ENCODE measurements at places on chromosomes 11 and 22.

DNA sequence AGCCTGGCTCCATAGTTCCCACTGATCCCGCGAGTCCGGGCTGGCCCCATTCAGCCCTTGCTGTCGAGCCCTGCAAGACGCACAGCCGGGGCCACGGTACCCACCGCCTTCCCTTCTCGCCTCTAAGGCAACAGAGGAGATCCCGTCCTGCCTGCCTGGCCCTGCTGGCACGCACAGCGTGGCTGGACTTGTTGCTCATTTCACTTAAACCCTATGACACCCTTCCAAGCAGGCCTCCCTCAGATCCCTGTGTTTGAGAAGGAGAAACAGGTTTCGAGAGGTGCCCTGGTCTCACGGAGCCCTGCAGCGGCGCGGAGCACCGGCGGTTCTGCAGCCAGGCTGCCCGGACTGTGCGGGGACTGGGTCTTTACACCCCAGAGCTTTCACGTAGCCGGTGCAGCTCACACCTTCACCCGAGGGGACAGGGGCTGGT lies 1048.4 kb downstream of the BRD1 start:
- no peak for DNase-seq

DNA sequence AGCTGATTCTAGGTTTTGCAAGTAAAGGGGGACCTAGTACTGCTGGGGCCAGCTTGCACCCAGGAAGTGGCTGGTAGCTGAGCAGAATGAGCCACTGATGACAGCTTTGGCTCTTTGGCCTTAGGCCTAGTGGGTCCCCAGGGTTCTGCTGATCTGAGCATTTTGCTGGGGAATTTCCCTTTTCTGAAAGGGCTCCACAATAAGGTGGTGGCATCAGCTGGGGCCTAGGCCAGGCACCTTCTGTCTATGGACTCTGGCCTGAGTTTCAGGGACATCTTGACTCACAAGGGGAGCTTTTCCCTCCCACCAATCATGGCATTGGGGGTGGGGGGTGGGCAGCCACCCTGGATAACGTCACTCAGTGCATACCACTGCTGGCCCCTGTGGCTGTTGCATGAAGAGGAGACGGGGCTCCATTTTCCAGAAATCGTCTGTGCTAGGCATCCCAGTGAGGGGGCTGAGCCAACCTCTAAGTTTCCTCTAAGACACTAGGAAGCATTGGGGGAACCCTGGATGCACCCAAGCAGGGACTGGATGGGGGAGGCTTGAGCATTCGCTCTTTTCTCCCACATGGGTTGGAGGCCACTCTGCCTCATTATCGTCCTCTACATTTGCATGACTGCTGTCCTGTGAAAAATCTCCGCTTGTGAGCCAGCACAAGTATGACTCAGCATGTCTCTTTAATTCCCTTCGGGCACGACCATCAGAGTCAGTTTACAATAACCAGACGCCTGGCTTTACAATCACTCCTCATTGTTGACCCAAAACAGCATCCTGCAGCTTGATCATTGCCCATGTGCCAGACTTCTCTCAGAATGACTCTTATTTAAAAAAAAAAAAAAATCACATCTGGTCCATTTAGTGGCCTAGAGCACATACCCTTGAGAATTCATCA lies 145.0 kb upstream of the THY1 start:
- no peak for DNase-seq

GRCh38 chr22:39616051-39616450 lies 45.5 kb downstream of the CACNA1I start:
- no peak for DNase-seq

- no peak for DNase-seq
Measured at GRCh38 chr11:114061048-114061680, 1.7 kb downstream of the ZBTB16 start.

- DNase-seq = no peak
Measured at GRCh38 chr11:15591112-15591537, 476.4 kb downstream of the INSC start.

- DNase-seq = no peak
Measured at GRCh38 chr11:58888579-58888978, 44.1 kb upstream of the GLYATL2 start.

- no peak for DNase-seq
Measured at GRCh38 chr11:105100981-105101630, 38.5 kb downstream of the CARD18 start.

DNA sequence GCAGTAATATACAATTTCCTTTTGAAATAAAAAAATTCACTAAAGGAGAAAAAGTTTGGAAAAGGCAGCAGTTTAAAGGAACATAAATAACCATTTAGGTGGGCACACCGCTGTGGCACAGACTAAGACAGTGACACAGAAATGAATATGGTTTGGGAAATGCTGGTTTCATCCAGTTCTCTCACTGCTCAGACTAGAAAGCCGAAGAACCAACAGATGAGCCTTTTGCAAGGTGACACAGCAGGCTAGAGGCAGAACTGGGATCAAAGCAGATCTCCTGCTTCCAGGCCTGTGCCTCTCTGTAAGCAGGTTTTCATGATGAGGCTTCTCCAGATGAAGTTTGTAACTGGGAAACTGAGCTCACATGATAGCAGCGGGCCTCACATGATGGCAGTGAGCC lies 380.0 kb upstream of the NARS2 start:
- DNase-seq = no peak

- no peak for DNase-seq
Measured at GRCh38 chr22:17368554-17369438, 464 bp upstream of the CECR2 start.

GRCh38 chr11:126843096-126843495 lies 157.5 kb downstream of the KIRREL3 start:
- DNase-seq = no peak

DNA sequence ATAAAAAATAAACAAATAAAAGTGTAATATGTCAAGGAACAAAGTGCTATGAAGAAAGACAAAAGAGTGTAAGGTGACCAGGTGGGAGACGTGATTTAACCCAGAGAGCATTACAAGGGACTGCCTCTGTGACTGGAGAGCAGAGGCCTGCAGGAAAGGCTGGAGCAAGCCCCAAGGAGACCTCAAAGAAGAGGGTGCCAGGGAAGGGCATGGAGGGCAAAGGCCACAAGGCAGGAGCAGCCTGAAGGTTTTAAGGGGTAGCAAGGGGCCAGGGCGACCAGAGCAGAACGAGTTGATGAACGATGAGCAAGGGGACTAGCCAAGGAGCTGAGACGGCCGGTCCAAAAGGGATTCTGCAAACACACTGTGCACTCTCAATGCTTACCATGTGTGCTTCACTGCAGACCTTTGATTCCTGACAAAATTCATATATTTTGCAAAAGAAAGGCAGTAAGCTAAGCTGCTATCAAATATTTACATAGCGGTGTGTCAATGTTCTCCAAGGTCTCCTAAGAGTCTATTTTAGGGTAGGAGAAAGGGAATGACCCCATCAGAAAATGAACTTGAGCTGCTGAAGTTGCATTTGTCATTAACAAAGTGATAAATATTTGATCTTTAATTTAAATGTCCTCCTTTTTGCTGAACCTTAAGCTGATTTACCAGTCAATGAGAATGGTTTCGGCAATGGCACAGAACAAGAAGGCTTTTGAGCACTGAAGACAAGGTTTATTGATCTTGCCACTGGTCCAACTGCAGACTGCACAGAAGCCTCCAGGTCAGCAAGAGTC lies 50.5 kb downstream of the SMCO4 start:
- no peak for DNase-seq

DNA sequence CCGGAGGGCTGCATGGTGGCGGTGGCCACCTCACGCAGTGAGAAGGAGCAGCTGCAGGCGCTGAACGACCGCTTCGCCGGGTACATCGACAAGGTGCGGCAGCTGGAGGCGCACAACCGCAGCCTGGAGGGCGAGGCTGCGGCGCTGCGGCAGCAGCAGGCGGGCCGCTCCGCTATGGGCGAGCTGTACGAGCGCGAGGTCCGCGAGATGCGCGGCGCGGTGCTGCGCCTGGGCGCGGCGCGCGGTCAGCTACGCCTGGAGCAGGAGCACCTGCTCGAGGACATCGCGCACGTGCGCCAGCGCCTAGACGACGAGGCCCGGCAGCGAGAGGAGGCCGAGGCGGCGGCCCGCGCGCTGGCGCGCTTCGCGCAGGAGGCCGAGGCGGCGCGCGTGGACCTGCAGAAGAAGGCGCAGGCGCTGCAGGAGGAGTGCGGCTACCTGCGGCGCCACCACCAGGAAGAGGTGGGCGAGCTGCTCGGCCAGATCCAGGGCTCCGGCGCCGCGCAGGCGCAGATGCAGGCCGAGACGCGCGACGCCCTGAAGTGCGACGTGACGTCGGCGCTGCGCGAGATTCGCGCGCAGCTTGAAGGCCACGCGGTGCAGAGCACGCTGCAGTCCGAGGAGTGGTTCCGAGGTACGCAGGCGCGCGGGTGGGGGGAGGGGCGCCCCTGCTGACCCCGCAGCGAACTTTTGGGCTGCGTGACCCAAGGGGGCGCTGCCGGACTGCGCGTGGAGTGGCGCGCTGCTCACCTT lies 670 bp downstream of the NEFH start:
- DNase-seq = peak; percentile 44

- peak; percentile 65 for DNase-seq
Measured at GRCh38 chr22:24803064-24803542, 2.9 kb upstream of the SGSM1 start.

GRCh38 chr11:94241896-94242295 lies 62.5 kb upstream of the IZUMO1R start:
- DNase-seq = no peak

DNA sequence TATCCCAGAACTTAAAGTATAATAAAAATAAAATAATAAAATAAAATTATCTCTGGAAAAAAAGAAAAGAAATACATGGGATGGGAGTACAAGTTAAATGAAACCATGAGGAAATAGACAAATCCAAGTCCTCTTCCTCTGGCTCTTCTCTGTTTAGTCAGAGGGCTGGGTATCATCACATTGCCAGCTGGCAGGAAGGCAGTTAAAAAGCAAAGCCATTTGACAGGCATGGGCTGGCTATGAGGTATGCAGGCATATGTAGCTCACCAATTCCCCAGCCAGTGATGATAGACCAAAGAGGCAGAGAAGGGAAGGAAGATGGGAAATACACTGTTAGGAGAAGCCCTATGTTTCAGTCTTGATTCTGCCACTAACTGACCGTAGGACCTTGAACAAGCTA lies 6.5 kb downstream of the LYVE1 start:
- no peak for DNase-seq

DNA sequence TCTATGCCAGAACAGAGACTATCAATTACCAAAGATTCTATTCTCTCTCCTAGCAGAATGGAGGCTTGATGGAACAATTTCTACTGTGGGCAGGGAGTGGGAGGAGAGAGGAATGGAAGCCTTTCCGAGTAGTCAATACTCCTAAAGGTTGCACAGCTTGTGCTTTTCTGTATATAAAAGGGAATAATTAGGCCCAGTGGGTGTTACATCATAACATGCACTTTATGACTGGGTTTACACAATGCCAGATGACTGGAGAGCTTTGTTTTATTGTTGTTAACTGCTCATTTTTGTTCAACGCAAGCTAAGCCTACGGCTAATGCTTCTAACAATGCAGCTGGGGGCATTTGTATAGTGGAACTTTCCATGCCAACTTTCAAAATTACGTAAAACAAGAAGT lies 2237.9 kb upstream of the RAG2 start:
- no peak for DNase-seq

DNA sequence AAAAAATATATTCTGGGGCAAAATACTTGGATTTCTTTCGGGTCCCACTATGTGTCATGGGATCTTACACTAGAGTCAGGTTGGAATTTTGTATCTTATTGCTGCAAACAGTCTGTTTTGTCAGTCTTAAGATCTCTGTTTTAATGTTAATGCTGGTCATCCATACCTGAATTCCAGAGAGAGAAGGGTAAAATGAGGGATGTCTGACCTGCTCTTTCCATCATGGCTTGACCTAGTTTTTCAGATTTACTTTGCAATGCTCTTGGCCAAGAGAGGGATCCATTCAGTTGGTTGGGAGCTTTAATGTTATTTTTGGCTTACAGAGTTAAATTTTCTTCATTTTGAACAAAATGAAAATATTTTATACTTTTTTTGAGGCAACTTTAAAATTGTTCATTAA lies 117.2 kb downstream of the CASP12 start:
- no peak for DNase-seq

DNA sequence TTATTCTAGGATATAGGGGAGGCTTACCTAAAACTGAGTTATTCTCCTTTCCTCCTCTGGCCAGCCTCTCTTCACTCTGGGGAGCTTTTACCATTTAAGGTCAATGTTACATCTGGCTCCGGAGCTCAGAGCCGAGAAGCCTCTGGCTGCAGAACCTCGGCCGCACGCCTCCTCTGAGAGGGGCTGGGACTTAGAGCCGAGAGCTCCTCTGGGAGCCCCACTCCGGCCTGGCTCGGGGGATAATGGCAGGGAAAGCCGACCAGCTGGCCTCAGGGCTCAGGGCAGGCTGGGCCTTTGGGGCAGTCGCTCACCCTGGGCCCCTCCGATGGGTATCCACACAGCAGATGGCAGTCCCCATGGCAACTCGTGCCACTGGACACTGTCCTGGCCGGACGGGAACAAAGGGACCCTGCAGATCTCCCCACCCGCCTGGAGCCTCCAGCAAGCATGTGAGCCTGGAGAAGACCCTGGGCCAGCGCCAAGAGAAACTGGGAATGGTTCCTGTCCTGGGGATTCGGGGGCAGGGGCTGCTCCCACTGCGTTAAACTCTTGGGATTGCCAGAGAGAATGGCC lies at the start of gene IRAG1:
Gene IRAG1 (minus strand): TSS at position 247 of the 573 bp plus-strand sequence. CDS start 153 bp downstream, at position 94.
- DNase-seq = no peak

GRCh38 chr22:17781319-17782031 lies 7.2 kb upstream of the BID start:
- DNase-seq = peak; percentile 63

- no peak for DNase-seq
Measured at GRCh38 chr11:78730267-78730824, 155.7 kb upstream of the NARS2 start.

DNA sequence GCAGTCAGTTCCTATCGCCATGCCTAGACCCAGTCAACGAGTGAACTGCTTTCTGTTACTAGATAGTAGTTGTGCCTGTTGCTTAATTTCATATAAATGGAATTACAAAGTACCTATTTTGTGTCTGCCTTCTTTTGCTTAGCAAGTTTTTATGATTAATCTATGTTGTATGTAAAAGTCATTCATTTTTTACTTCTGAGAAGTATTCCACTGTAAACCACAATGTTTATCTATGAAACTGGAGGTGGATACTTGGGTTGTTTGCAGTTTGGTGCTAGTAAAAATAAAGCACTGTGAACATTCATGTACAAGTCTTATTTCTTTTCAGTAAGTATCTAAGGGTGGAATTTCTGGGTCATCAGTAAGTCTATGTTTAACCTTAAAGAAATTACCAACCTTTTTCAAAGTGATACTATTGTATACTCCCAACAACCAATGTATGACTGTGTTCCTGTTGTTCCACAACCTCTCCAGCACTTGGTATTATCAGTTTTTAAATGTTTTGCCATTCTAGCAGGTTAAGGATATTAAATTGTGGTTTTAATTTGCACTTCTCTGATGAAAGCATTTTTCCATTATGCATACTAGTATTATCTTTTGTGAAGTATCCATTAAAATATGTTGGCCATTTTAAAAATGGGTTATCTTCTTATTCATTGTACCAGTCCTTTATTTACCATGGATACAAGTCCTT lies 68.2 kb downstream of the DNAJC24 start:
- no peak for DNase-seq

Measured in activated CD4-positive, CD25-positive, alpha-beta regulatory T cell treated with anti-CD3 and anti-CD28 coated beads, Interleukin-2, amount 50 U/mL, for 72 hours (primary cell).